Esophagus squamous epithelium (tissue), 5 donors: ENCODE measurements at places on chromosomes 13 and 19.

- DNase-seq, result no peak
Measured at GRCh38 chr13:45219123-45219891, 18.5 kb upstream of the KCTD4 start.

GRCh38 chr13:27915301-27916207 lies 4.2 kb upstream of the PDX1 start:
- no peak for DNase-seq

GRCh38 chr13:20405691-20406090 lies 120.0 kb downstream of the CRYL1 start:
- no peak for DNase-seq

GRCh38 chr19:10137751-10138682 lies 18.3 kb upstream of the EIF3G start:
- no peak for DNase-seq

DNA sequence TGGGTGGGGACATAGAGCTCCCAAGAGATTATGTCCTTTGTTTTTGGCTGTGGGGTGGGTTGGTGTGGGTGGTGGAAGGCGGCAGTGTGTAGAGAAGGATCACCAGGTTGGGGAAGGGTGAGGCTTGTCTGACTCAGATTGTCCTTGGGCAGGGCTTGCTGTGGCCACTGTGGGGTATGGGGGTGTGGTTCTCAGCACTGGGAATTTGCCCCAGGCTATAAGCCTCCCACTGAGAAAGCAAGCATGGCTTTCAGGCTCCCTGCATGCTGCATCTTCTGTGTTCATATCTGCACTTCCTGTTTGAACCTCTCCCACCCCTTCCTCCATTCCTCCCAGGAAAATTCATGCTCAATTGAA lies 34.9 kb downstream of the DNAJC15 start:
- no peak for DNase-seq

DNA sequence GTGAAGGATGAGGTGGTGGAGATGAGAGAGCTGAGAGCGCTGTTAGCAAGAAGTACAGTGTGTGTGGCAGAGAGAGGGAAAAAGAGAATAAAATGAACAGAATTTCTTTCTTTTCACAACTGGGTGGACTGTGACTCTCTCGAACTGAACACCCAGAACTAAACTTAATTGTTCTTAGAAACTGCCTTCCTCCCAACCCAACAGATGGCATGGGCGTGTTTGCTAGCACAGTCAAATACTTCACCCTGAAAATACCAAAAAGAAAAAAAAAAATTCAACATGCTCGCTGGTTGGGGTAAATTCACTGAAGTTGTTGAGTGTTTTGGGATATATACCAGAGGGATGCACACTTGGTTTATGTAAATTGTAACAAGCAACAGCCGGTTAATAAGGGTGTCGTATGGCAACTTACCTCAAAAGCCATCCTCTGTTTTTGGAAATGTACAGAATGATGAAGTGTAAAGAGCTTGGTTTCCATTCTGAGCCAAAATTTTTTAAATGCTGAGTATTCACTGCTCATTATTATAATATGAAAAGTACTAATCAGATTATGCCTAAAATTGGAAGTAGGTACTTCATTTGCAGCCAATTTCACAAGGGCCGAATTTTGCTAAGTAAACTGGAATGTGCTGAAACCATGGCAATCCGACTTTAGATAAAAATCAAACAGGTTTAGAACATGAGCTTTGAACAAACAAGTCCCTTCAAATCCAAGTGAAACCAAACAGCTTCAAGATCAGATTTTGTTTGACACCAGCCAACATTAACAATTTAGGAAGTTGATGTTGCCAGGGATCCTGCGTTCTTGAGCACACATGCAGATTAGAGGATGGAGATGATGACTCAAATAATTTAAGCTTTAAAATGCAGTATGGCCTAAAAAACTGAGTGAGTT lies 115.8 kb downstream of the ZIC5 start:
- DNase-seq, result no peak
